ENCODE measurements at places on chromosomes 7 and 10. TPM values are rescaled to one million over a fixed set of nuclear protein-coding genes. Genes with fewer than 3 reads are reported as not detected.

- no peak for DNase-seq
Observed at GRCh38 chr10:126674741-126675515, 4.4 kb upstream of the C10orf90 start.

DNA sequence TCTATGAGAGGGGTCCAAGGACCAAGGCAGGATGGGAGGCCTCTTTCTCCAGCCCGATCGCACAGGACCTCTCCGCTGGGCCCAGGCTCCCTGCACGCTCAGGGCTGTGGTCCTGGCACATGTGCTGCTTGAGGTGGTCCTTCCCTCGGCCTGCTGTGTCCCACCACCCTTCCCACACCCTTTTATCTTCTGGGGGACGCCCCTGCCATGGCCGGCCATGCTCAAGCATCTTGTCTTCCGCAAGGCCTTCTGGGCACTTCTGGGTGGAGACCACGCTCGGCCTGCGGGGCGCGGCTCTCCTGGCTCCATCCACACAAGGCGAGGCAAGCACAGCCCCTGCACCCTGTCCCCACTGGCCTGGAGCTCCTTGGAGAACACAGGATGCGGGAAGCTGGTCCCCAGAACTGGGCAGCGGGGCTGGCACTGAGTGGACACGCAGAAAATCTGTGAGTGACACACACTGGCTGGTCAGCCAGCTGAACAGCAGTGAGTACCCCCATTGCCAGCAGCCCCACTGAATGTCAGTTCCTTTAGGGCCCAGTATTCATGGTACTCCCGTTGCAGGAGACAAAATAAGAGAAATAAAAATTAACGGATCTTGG lies 115.9 kb downstream of the TCERG1L start:
- DNase-seq, result no peak

- DNase-seq, result no peak
Observed at GRCh38 chr10:97307441-97307840, 11.6 kb upstream of the FRAT1 start.

GRCh38 chr10:100872034-100872791 lies 40.5 kb upstream of the SLF2 start:
- no peak for DNase-seq

DNA sequence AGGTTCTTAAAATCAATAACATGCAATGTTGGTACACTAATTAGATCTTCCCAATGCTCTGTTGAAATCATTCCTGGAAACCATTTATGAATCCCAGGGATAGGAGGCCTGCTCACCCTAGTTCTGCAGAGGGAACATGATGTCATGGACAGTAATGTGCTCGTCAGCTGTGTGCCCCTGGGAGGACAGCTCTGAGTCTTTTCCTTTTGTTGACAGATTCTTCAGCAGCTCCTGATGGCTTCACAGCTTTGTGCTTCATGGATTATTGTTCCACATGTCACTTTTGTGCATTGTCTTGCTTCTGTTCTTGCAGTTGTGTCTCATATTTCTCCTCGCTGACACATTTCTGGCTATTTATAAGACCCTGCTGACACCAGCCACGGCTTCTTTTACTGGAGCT lies 367.5 kb downstream of the CCSER2 start:
- no peak for DNase-seq

DNA sequence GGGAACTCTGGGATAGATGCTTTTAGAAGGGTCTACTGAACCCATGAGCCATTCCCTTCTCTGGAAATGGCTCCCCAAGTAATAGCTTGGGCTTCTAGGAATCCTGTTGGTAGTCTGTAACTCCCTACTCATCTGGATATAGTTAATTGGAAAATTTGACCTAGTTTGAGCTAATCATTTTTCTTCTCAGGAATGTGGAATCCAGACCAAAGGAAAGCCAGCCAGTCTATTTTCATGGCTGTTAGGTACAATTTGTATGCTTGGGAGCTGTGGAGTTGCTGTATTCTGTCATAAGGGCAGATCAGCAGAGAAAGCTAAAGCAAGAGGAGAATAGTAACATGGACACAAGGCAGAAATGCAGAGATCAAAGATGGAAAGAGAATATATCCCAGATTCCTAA lies 71.6 kb upstream of the C1GALT1 start:
- no peak for DNase-seq

GRCh38 chr10:4527281-4527970 lies 298.6 kb upstream of the AKR1E2 start:
- DNase-seq, result no peak

HDAC9 gene
- 14.3 TPM for total RNA-seq

GRCh38 chr10:131099028-131099726 lies 212.3 kb downstream of the TCERG1L start:
- DNase-seq, result peak; percentile 22

SAMD9L gene
- total RNA-seq, result 64.4 TPM

DPYSL4 gene
- 2.1 TPM for total RNA-seq

- DNase-seq, result no peak
Observed at GRCh38 chr7:29381206-29382094, 182.2 kb upstream of the PRR15 start.

- no peak for DNase-seq
Observed at GRCh38 chr7:103944230-103944900, 45.1 kb downstream of the RELN start.

GRCh38 chr7:3712841-3713240 lies 411.8 kb downstream of the SDK1 start:
- peak; percentile 49 for DNase-seq

DNA sequence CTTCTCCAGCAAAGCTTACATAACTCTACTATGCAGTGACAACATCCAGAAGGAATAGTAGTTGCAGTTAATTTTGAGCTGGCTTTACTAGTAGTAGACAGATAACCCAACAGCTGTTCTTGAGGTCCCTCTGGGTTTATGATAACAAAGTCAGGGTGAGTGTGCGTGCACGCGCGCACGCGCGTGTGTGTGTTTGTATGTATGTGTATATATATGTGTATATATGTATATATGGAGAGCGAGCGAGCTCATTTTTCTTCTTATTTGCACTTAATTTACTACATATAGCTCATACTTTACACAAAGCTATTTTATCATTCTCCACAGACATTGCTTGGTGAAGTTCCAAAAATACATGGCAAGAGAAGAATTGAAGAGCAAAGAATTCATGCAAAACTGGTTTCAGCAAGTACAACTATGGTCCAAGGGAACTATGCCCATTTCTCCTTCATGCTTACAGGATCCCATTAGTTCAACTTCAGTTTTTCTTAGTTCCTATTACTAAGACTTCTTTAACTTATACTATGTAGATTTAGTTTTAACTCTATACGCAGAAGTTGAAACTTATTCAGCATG lies 105.9 kb upstream of the TMEM168 start:
- DNase-seq, result no peak

ANXA8L1 gene
- total RNA-seq, result 15.7 TPM

DNA sequence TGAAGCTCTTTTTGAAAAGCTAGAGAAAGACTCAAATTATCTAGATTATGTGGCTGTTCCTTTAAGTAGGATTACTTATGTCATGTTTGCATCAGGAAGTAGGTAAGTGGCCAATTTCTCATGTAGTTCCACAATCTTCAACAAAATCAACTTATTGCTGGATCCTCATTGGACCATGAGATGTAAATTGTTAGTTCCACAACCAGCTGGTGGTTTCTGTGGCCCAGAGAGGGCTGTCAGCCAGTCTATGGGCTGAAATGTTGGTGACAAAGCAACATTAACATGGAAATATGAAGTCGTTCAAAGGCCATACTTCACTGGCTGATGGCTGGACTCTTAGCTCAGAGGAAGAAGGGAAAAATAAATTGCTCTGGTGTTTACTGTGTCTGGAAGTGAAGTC lies 157.9 kb downstream of the PLXDC2 start:
- no peak for DNase-seq

DNA sequence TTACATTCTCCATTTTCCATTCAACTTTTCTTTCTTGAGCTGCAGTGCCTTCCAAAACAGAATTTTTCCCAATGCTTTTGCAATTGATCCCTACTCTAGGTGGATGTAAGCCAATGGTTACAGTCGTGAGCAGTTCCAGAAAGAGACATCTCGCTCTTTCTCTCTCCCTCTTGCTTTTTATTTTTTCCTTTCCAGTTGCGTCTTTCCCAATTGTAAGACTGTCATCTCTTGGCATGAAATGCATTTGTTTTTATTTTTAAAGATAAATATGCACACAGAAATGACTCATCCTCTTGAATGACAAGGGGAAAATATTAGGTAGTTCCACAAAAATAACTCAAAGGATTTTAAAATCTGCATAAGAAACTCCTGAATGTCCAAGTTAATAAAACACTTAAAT lies 25.1 kb downstream of the GLI3 start:
- no peak for DNase-seq

STK32C gene
- total RNA-seq, result 14.1 TPM

ZNF804B gene
- total RNA-seq, result not detected
